ENCODE measurements at places on chromosomes 3 and 15.

- no peak for DNase-seq
Observed at GRCh38 chr3:33758864-33759263, 39.6 kb upstream of the PDCD6IP start.

GRCh38 chr15:24878153-24878552 lies 76.6 kb upstream of the SNRPN start:
- DNase-seq, result no peak

- DNase-seq, result no peak
Observed at GRCh38 chr3:103218146-103218545, 783.3 kb downstream of the ZPLD1 start.

DNA sequence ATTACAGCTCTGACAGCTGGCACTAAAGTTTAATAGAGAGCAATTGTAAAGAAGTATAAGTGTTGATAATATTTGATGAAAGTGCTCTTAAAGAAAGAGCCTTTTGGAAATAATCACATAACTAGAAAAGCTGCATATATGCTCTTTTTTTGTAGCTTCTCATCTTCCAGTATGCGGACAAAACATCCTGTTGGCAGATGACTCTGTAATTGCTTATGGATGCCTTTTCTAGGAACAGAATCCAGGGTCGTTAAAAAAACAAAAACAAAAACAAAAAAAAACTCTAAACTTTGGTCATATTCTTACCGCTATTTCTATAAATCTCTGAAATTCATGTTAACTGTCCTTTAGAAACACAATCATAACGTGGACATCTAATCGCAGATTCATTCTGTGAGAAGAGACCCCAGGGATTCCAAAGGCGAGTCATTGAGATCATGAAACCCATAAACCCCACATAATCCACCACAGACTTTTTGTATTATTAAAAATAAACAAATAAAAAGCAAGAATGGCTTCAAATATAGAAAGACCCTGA lies 109.8 kb downstream of the EPHA3 start:
- DNase-seq, result no peak

GRCh38 chr3:80889535-80889934 lies 871.9 kb downstream of the GBE1 start:
- no peak for DNase-seq

DNA sequence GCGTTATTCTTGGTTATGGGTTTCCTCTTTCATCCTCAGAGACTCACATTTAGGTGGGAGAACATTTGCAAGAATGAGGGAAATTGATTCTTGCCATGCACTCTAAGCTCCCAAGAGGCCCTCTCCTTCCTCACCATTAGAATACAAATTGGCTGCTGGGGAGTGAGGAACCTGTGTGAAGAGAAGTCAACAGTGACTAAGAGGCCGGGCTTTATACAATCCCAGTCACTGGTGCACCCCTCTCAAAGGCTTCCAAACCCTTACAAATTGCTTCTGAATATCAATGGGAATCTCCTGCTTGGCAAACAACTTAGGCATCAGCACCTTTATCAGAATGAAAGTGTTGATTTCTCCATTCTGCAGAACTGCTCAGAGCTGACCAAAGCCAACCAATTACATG lies 16.5 kb upstream of the RGMA start:
- DNase-seq, result no peak

GRCh38 chr15:88896333-88897033 lies 1.1 kb upstream of the HAPLN3 start:
- DNase-seq, result no peak

GRCh38 chr3:197007296-197007940 lies 22.2 kb downstream of the MELTF start:
- no peak for DNase-seq

DNA sequence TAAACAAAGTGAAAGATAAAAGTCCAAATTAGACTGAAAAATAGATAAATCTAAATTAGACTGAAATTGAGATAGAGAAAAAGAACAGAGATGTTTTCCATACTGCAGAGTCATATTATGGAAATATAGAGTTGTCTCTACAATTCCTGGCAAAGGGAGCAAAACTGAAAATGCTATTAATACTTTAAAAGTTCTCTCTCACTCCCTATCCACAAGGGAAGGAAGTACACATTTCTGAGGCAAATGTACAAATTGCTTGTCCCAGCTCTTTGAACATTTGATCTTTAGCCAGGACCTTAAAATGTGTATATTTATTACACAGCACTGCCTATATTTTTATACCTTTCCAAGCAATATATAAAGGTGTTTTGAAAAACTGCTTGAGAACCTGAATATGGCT lies 225.1 kb upstream of the SEMA6D start:
- no peak for DNase-seq

DNA sequence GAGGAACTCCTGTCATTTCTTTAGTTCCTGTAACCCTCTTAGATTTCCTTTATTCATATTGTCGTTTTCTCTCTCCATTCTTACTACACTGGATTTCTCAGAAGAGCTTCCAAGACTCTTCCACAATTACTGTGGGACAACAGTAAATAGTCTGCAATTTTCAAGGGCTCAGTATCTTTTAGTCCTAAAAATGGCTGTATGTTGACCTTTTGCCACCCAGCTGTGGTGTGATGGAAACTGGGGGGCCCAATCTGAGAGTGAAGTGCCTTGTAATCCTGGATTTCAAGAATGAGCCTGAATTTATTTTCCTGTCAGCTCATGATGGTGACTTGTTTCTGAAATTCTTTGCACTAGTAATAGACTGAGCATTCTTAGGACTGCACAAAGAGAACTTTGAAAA lies 277.6 kb upstream of the RASGRP1 start:
- no peak for DNase-seq

DNA sequence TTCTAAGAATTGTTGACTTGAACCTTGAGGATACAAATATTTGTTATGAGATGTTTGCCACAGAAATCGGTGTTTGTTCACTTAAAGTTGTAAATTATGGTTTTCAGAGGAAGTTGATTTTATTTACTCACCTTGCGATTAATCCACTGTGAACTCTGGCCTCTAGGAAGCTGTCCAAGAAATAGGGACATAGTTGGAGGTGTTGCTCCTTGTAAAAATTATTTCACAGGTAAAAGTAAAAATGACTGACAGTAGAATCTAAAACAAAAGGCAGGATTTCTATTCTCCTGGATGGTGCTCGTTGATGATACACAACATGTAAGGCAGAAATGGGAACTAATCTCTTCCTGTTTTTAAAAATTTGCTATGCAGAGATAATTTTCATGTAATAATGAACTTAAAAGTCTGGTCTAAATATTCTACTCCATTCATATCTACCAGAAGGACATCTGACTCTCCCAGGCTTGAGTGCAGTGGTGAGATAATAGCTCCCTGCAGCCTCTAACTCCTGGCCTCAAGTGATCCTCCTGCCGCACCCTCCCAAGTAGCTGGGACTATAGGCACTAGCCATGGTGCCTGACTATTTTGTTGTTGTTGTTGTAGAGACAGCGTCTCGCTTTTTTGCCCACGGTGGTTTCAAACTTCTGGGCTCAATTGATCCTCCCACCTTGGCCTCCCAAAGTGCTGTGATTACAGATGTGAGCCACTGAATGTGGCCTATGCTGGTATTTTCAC lies 17.1 kb upstream of the LZTFL1 start:
- no peak for DNase-seq

GRCh38 chr3:61454801-61455200 lies 106.6 kb upstream of the PTPRG start:
- DNase-seq, result no peak

DNA sequence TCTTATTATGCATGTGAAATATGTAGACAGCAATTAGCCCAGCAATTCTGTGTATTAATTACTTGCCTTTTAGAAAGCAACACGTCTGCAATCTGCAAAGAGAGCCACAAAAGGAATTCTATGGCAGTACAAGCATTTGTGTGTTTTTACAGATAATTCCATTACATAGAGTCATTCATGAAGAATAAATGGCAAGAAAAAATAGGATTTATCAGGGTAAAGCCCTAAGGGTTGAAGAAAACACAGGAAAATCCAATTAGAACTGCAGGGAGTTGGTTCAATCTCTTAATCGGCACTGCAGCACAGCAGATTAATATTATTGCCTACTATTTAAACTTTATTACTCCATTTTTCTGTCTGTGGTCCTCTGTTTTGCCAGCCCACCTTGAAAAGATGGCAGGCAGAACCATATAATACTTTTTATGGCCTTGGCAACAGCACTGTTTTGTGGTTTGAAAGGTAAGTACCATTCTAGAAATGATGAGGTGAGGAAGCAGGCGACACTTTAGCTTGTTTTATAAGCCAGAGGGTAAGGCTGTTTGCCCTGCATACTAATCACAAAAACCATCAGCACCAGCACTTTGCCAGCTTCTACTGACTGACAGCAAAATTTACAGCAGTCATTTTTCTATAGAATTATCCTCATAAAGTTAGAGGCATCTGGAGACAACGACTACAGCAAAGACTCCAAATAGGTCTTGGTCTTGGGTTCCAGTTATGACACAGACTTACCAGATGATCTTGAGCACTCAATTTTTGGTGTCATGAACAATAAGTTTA lies 638.2 kb upstream of the NAALADL2 start:
- no peak for DNase-seq

GRCh38 chr3:171328419-171329082 lies 131.7 kb downstream of the TNIK start:
- DNase-seq, result peak; percentile 11

- no peak for DNase-seq
Observed at GRCh38 chr3:149727656-149728055, 24.6 kb downstream of the COMMD2 start.

DNA sequence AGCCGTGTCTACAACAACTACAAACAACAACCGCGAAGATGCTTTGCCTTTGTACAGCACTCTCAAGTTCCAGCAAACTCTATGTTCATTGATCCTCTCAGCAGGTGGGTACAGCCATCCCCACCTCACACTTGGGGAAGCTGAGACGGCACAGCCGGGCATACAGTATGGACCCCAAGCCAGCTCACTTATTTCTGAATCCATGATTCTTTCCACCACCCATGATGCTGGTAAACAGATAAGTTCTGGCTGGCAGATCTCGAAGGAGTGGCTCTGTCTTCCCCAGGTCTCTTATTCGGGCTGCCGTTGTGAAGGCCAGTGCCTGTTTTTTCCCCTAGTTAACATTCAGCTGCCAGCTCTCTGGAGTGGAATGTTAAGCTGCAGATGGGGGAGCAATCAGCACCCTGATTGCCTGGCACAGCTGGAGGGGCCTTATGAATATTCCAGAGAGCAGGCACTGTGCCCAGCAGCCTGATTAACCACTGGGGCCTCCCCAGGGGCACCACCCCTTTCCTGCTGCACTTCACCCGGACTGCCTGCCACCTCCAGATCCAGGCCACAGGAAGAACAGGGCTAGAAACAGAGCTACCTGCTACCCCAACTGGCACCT lies 73.2 kb downstream of the CORO2B start:
- DNase-seq, result no peak

- DNase-seq, result no peak
Observed at GRCh38 chr3:109643590-109643989, 306.2 kb upstream of the DPPA4 start.

GRCh38 chr3:30473374-30474051 lies 132.9 kb upstream of the TGFBR2 start:
- DNase-seq, result no peak

- no peak for DNase-seq
Observed at GRCh38 chr3:123153125-123154019, 48.4 kb upstream of the SEC22A start.

DNA sequence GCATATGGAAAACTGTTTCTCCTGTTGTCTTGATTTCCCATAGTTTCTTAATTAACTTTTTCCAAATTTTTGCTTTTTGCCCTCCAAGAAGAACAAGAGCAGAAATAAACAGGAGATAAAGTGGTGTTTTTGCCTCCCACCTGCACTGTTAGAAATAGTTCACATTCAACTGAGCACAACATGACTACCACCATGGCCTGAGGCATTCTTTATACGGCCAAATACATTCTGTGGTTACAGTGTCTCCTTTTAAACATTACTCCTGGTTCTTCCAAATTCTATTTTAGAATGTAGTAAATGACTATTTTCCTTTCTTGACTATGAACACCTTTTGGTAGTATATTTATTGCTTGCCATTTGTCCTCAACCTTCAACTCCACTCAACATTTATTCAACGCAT lies 98.5 kb downstream of the LARS2 start:
- no peak for DNase-seq

- DNase-seq, result no peak
Observed at GRCh38 chr3:11591002-11591355, 52.7 kb downstream of the VGLL4 start.

DNA sequence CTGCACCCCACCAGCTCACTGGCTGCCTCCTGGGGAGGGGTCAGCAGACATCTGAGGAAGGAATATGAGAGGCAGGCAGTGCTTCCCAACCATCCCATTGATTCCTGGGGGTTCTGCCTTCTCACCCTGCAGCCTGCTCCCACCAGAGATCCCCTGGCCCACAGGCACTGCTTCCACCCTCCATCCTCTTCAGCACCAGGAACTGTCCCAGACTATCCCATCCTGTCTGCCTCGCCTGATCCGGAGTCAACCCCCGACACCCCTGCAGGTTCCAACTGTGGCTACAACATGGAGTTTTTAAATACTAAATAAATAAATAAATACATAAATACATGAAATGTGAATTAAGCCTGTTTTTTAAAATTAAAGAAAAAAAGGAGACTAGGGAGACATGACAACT lies 43.6 kb downstream of the CACNA2D2 start:
- DNase-seq, result no peak

DNA sequence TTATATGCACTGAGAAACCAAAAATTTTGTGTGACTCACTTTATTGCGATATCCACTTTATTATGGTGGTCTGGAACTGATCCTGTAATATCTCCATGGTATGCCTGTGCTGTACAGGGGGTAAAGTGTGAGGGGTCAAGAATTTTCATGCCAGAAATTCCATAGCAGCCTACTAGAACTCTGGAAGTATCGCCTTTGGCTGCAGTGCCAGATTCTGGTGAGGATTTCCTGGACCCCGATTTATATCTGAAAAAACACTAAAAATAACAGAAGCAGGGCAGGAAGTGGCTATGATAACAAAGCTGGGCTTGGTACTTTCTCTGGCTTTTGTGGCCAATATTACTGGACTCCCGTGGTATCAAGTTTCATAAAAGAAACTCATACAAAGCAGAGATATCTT lies 36.4 kb downstream of the CCDC80 start:
- DNase-seq, result no peak

DNA sequence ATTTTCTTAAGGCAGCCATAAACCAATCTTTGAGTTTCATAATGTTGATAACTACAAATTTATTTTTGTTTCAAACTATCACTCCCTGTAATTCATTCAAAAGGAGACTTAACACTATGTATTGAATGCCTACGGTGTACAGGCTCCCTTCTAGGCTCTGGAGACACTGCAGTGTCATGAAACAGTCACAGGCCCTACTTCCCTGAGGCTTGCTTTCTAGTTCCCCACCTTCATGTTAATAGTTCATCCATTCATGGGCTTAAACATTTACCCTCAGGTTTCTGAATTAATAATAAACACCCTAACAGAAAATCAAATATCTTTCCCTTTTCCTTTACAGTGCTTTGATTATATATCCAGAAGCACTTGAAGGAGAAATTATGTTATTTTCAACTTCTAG lies 168.7 kb downstream of the CHL1 start:
- DNase-seq, result no peak

- no peak for DNase-seq
Observed at GRCh38 chr3:111351334-111351733, 190.7 kb upstream of the CD96 start.

- no peak for DNase-seq
Observed at GRCh38 chr3:172675441-172676193, 35.2 kb downstream of the NCEH1 start.
